ENCODE measurements at places on chromosomes 5 and 9.

GRCh38 chr5:39648085-39648847 lies 223.5 kb upstream of the DAB2 start:
- DNase-seq: no peak

- DNase-seq: no peak
Measured at GRCh38 chr5:90844931-90845330, 286.3 kb downstream of the ADGRV1 start.

DNA sequence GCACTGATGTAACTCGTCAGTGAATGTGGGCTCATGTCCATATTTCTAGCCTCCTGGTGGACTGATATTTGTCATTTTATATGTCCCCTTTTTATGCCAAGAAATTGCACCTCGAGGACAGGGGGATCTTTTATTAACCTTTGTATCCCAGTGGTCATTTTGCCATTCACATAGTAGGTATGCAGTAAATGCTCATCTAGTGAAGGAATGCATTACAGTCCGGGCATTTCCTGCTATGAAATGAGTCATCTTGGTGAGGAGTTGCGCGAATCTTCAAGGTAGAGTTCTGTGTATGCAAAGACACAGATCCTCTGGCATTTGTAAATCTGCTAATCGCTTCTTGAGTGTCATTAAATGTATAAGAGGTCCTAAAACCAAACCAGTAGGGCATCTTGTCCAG lies 755.5 kb upstream of the ADAMTS16 start:
- DNase-seq: no peak

DNA sequence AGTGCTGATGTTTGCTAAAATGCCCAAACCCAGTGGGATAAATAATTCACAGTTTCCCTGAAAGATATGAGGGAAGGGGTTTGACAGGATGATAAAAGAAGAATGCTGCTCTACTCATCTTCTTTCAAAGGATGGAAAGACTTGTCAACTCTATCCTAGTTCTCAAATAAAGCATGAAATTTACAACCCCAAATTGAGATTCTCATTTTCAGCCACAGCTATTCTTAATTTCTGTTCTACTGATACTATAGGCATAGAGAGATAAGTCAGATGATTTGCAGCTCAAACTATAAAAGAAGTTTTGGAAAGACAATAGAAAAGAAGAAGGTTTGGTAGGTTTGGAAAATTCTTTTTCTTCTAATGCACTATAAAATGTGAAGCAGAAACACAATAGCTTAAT lies 542.6 kb downstream of the CSNK1G3 start:
- DNase-seq: no peak

DNA sequence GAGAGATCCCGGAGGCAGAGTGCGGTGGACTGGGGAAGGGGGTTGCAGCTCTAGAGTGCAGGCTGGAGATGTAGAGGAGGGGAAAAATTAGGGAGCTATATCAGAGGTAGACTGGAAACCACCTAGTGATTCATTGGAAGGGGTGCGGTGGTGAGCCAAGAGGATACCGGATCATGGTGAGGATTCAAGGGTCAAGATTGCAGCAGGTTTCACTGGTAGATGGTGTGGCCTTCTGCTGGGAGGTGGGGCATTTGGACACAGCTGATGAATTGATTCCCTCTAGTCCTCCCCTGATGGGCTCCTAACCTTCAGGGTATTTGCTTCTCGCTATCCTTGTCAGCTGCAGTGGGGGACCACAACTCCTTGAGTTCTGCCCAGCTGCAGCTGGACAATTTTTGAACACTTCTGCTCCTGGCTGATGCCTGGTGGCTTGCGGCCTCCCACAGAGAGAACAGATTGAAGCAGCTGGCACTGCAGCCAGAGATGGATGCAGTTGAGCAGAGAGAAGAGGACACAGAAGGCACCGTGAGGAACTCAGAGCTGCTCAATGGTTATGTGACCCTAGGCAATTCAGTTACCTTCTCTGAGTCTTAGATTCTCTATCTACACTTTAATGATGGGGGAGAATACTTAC lies 134.4 kb upstream of the ABCA1 start:
- DNase-seq: no peak

GRCh38 chr9:69173891-69174615 lies at the start of gene TJP2:
Gene TJP2 (plus strand): TSS chr9:69174277. CDS start chr9:69174373, 96 bp downstream.
- DNase-seq: no peak

GRCh38 chr5:117633093-117633492 lies 1058.5 kb upstream of the SEMA6A start:
- no peak for DNase-seq

DNA sequence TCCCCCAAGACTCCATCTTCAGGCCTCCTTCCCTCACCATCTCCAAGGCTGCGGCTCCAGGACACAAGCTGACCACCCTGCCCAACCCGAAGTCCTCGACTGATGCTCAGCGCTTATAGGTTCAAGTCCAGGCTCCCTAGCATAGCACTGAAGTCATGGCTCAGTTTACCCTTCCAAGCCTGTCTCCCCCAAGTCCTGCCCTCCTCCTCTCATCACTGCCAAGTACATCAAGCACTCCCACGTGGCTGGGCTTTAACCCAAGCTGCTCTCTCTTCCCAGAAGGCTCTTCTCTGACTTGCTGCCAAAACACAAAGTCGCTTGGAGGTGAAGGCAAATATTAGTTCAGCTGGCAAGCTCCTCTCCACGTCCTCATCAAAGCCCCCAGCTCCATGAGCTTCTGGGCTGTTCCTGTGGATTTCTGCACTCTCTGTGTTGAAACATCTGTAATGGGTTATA lies 22.1 kb upstream of the MARCHF6 start:
- DNase-seq: no peak
